ENCODE measurements at places on chromosomes 4 and X. TPM values are rescaled to one million over a fixed set of nuclear protein-coding genes. Genes with fewer than 3 reads are reported as not detected.

The GATA1 gene
- total RNA-seq: 0.58 TPM

The SPANXB1 gene
- total RNA-seq: not detected

The SPIN4 gene
- 10.3 TPM for total RNA-seq

The ALB gene
- 12.1 TPM for total RNA-seq

The SPCS3 gene
- total RNA-seq: 104 TPM

The FGFR3 gene
- total RNA-seq: 97.0 TPM

The SLC4A4 gene
- total RNA-seq: 63.1 TPM

The ARMCX1 gene
- total RNA-seq: 43.8 TPM

The FAM53A gene
- 3.7 TPM for total RNA-seq

The HOPX gene
- total RNA-seq: 25.7 TPM

The CFP gene
- total RNA-seq: 6.4 TPM

The COX18 gene
- 23.9 TPM for total RNA-seq

Measured in metanephros (tissue), 2 donors.